ENCODE measurements at places on chromosomes 4 and X. TPM values are rescaled to one million over a fixed set of nuclear protein-coding genes. Genes with fewer than 3 reads are reported as not detected.

- no peak for DNase-seq
These were observed 258.6 kb downstream of the STIM2 start for GRCh38 chr4:27119239-27119638.

DNA sequence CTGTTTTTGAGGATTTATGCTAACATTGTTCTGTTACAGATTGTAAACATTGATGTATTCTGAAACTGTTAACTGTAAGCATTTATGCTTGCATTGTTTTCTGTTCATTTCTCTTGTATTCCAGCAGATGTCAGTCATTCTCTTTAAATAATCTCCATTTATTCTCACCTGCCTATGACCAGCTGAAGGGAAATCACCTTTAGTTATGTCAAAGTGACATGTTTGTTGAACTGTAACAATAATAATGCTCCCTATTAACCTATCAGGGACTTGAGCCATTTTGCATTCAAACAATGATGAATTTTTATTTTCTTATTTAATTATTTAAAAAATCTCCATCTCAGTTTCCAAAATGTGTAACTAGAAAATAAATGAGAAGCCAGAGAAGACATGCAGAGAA is 58.0 kb downstream of the SPCS3 start:
- DNase-seq, result no peak

DNA sequence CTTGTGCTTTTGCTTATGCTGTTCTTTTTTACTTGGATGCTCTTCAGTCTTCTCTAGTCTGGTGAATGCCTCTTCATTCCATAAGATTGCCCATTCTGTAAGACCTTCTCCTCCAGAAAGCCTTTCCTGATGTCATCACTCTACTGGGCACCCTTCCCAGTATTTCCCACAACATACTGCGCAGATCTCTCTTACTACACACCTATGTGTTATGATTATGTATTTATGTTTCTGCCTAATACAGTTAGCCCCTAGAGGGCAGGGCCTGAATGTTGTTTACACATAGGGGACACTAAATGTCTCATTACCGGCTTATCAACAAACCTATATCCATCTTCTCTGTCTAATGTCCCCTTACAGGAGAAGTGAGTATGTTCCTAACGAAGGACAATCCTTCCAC is 21.1 kb downstream of the AIFM1 start:
- no peak for DNase-seq

- DNase-seq, result no peak
These were observed 58.1 kb upstream of the UCP1 start for GRCh38 chr4:140626661-140627376.

DNA sequence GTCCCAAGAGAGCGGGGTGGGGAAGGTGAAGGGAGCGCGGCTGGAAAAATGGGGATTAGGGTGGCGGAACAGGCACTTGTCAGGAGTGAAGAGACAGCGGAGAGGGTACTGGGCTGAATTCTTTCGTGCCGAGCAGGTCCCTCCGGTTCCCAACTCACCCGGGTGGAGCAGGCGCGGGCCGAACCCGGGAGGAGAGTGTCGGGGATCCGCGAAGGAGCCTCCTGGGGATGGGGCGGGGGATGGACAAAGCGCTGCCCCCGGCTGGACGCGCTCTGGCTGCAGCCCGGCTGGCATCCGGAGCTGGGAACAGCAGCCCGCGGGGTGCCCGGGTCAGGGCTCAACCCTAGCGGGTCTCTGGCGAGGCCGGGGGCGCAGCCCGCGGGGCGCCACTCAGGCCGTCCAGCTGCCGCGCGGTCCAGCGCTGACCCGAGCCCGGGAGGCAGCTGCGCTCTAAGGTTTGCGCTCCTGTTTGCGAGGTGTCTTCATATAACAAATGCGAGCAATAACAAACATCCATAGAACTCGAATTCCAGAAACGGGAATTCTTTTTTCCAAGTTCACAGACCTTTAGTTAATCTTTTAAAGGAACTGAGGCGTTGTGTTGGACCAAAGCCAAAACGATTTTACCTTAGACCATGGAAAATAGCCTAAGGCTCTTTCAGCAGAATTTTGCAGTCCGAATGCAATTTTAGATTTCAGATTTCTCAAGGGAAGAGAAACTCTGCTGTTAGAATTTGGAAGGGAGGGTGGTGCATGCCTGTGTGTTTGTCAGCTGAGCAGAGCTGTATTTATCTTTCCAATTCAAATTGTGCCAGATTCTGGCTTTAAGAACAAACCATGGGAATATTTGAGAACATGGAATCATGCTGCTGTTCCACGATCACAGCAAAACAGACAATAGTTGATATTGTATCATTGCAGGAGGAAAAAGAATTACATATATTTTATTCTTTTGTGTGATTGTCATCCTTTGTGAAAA is 744 bp downstream of the NPY5R start:
- DNase-seq, result peak; percentile 17

MAGEC1 gene
- polyA plus RNA-seq, result 0.05 TPM

- no peak for DNase-seq
These were observed 190.4 kb downstream of the ARAP2 start for GRCh38 chr4:36053930-36054329.

ERAS gene
- not detected for polyA plus RNA-seq

LRP2BP gene
- 2.0 TPM for polyA plus RNA-seq

RRH gene
- polyA plus RNA-seq, result 1.2 TPM

GRCh38 chr4:141638230-141638629 is 1.8 kb downstream of the IL15 start:
- DNase-seq, result no peak

GRCh38 chr4:183838987-183839712 is 66.0 kb upstream of the STOX2 start:
- peak; percentile 51 for DNase-seq

PITX2 gene
- 61.1 TPM for polyA plus RNA-seq

- no peak for DNase-seq
These were observed 24.2 kb downstream of the FAM156A start for GRCh38 chrX:52933976-52934703.

DNA sequence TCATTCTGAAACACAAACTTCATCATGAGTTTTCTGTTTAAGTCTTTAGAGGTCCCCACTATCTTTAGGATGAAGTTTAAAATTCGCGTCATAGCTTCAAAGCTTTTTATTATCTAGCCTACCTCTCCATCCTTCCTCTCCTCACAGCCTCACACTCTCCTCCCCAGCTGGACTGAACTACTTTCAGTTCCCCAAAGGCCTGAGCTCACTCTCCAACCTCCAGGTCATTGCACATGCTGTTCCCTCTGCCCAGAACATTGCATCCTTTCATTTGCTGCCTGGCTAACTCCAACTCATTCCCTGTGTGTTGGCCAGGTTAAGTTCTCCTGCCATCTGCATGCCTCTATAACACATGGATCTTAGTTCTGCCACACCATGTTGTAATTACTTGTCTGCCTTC is 2.9 kb upstream of the OTUD5 start:
- DNase-seq, result no peak

All from muscle of arm (tissue), 14 donors.